ENCODE measurements at places on chromosomes 3 and 15.

DNA sequence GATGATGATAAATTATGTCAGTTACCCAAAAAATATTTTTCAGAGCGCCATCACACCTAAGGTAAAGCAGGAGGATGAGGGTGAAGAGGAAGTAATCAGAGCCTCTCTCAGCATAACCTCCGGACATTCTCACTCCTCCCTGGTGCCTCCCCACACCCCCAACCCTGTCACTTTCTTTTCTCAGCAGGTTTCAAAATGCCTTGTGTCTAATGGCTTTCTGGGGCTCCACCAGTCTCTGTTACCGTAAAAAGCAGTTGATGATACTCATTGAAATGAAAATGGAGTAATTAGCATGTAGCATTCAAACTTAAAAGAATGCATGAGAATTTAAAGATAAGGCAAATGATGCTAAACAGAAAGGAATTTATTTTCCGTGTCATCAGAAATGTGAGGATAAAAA lies 180.0 kb downstream of the ERC2 start:
- no peak for DNase-seq

DNA sequence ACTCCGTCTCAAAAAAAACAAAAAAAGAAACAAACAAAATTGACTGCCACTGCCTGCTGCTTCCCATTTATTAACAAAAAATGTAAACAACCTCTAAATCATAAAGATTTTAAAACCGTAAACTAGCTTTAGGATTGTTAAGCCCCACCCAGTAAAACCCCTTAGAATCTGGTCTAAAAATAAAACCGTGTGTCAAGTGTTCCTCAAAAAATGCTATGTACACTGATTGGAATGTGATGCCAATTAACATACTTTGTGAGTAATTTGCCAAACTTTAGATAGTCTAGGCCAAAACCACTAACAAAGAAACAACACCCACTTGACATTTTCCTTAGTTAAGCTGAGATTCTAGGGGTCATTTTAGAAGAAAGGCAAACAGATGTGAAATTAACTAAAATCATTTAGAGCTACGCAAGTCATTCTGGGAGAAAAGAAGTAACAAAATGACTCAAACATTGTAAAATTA lies 5.3 kb downstream of the RAF1 start:
- DNase-seq = peak; percentile 95

DNA sequence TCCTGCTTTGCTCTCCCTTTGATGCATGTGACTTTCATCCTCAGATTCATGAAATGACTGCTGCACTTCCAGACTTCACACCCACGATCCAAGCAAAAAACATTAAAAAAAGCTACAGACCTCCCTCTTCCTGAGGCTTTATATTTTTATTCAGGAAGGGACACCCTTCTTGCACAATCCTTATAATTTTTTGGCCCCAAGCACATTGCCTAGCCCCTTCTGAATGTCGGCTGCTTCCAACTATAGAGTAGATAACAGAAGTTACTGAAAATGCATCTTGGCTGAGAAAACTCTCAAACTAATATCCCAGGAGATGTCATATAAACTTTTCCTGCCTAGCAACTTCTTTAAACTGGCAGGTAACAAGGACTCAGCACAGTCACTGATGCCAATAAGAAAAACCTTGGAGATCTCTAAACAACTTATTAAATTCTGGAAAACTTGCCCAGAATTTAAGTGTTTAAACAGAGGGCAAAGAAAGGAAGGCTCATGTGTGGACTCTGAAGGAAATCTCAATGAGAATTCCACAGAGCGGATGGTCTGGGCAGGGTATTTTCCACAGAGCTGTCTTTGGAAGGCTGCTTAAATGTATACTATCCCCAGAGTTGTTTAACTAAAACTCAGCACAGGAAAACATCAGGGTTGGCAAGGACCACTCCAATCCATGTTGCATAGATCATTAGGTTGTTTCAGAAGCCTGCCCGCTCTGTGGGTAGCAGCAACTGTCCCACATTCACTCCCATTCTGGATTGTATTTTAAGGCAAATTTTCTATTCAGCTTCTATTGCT lies 746.8 kb upstream of the LMCD1 start:
- no peak for DNase-seq

GRCh38 chr15:26352406-26352805 lies 420.5 kb downstream of the GABRB3 start:
- no peak for DNase-seq

DNA sequence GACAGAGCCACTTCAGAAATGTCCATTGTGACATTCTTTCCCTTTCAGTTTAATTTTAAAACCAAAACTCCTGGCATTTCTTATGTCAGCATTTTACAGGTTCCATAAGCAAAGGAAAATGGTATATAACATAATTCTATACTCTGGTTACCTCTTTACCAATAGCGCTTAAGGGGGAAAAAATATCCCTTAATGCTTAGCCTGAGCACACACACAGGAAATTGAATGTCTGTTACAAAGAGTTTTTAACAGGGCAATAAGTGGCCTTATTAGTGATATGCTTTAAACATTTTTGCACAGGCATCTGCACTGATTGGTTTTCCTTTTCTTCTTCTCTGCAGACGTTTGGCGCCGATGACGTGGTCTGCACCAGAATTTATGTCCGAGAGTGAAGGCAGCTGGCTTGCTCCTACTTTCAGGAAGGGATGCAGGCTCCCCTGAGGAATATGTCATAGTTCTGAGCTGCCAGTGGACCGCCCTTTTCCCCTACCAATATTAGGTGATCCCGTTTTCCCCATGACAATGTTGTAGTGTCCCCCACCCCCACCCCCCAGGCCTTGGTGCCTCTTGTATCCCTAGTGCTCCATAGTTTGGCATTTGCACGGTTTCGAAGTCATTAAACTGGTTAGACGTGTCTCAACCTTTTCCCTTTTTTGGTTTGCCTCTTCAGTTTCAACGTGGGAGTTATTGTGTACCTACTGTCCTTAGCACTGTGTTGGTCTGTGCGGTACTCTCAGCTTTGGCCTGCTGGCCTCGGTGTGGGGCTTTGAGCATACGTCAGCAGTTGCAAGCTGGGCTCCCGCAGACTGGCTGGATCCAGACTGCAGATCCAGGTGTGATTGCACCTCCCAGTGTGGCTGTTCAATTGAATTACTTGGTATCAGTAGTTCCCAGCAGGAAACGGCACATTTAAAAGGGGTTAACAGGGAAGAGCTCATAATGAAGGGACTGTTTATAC lies 7.7 kb downstream of the CRABP1 start:
- peak; percentile 48 for DNase-seq

DNA sequence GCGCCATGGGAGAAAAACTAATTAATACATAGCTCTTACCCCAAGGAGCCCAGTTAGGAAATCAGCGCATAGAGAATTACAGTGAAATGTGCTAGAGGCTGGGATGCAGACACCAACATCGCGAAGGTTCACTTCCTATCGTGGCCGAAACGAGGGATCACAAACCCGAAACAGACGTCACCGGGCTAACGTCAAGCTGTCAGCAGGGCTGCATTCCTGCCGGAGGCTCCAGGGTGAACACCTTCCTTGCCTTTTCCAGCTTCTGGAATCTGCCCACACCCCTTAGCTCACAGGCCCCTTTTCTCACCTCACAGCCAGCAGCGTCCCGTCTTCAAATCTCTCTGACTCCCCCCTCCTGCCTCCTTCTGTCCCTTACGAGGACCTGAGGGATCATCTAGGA lies 13.0 kb downstream of the GP5 start:
- DNase-seq = no peak

DNA sequence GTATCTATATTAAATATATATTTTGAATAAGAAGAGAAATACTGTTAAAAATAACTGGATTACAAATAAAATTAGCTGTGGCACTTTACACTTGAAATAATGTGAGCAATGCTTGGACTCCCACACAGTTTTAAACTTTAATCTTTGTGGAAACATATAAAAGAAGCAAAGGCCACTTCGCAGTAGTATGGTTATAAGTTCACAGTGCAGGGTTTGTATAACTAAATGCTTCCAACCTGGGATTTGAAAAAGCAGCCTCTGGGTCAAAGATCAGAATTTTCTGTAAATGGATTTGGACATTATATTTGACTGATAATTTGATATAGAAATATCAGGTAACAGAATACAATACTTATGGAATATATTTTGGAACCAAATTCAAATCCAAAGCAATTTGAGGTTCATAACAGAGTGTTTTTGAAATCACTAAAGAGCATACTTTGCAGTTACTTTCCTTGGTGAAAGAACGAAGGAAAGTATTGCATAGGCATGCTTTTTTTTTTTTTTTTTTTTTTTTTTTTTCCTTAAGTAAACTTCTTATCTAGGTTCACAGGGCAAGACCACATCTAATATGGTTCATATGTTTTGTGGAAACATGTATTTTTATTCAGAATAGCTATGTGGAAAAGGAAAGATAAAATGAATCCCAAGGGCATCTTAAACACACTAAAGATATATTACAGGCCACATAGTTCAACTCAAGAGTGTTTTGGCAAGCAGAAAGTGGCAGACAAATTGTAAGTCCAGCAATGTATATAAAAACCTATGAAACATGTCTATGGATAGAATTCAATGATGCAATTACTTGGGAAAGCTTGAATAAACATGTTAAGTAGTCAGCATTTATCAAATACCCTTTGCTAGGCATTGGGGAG lies 47.1 kb upstream of the SGO1 start:
- peak; percentile 13 for DNase-seq

DNA sequence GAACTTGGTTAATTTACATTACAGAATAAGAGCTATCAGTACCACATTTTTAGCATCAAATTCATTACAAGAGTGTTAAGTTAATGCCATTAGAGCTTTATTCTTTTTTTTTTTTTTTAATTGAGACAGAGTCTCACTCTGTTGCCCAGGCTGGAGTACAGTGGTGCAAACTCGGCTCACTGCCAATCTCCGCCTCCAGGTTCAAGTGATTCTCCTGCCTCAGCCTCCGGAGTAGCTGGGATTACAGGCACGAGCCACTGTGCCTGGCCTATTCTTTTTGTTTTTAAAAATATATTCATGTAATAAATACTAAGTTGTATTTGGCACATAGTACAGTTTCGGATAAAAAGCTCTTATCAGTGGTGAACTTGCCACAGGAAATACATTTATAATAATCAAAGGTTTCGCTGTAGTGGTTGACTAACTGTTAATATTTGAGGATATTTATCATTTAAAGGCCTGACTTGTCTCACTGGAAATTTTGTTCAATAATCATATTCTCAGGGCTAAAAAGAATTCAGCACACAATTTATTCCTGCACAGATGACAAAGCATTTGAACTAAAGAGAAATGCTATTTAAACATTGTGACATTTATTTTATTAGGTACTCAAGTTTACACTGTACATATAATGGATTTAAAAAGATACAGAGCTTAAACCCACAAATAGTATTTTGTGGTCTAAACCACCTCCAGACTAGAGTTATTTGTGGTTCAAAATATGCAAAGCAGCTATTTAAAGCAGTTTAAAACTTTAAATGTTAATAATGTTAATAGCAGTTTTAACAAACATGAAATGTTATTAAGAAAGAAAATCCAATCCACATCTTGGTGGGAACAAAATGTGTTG lies 6.1 kb upstream of the LEKR1 start:
- DNase-seq = peak; percentile 56
